ENCODE measurements at places on chromosomes 6 and 20.

GRCh38 chr6:34005901-34006531, 139.9 kb downstream of the GRM4 start:
- DNase-seq, result no peak

GRCh38 chr20:36684747-36685146, 38.8 kb upstream of the SLA2 start:
- DNase-seq, result no peak

DNA sequence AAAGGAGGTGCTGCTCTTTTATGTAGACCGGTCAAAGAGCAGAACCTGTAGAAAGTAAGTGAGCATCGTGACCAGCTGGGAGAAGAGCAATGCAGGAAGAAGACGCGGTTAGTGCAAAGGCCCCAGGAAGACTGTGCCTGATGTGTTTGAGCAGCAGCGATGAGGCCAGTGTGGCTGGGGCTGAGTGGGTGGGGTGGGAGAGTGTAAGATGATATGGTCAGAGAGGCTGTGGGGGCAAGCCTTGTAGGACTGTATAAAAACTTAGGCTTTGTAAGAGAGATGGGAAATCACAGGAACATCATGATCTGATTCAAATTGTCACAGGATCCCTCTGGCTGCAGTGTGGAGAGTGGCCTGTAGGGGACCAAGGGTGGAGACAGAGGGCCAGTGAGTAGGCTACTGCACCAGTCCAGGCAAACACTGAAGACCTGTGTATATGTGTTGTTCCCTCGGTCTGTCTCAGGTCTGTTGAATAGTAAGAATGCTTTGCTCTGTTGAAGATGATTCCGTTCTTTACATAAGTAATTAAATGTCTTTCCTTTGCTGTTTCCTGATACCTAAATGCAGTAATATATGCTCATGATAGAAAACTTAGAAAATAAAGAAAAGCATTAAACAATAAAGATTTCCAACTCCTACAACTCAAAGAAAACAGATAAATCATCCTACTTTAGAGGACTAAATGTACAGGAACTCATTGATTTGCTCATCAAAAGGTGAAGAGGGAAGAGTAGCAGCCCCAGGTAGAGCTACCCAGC, 23.6 kb upstream of the WFDC2 start:
- peak; percentile 65 for DNase-seq

DNA sequence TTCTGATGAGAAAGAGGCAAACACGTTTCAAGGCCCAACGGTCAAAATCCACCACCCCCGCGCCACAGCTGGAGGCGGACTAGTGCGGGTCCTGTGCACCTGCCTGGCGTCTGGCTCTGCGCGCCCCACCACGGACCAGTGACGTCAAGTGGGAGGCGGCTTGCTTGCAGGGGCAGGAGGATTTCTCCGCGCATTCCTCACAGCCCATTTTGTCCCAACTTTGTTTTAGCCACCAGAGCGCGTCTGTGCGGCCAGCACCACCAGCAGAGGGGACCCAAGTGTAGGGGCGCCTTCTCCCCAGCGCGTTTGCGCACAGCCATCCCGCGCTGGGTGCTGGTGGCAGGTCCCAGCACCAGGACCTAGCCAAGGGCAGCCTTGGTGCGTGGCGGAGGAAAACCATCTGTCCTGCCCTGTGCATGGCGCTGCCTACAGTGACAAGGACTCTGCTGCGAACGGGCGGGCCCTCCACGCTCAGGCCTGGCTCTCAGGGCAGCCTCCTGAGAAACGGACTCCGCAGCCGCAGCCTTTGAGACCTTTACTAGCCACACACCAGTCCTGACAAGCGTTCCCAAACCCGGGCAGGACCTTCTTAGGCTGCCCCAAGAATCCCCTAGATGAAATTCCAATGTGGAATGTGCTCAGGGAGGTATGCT, 194.8 kb upstream of the EXOC2 start:
- DNase-seq, result no peak

- DNase-seq, result no peak
Observed at GRCh38 chr6:157169656-157170055, 153.7 kb downstream of the TMEM242 start.

DNA sequence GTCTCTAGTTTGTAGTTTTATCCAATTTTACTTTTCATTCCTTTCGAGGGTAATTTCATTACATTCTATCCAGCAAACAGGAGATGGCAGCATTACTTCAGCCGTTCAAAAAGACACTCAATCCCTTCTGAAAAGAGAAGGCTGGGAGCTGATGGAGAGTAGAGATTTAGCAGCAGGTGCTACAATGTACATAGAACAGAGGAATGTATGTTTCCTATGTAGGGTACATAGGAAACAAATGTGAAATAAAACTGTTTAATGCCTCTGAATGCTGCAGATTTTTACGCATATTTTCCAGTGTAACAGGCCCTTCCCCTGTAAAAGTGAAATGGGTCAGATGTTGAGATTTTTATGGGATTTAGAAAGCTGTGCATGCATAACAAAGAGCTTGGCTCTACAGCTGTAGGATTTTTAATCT, 16.0 kb downstream of the RPS12 start:
- DNase-seq, result no peak

- DNase-seq, result no peak
Observed at GRCh38 chr20:2851086-2851485, 10.5 kb downstream of the VPS16 start.

- no peak for DNase-seq
Observed at GRCh38 chr20:44182863-44183262, 4.1 kb downstream of the JPH2 start.

DNA sequence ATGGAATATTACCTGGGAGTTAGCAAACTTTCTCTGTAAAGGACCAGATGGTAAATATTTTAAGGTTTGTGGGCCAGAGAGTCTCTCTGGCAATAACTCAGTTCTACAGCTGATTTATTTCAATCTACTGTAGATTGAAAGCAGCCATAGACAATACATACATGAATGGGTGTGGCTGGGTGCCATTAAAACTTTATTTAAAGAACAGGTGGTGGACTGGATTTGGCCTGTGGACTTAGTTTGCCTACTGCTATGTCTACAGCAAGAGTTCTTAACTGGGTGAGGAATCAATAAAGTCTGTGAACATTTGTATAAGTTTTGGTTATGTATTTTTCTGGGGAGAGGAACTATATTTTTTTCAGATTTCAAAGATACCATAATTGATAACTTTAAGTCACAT, 55.1 kb downstream of the SLC22A2 start:
- no peak for DNase-seq

GRCh38 chr20:20548527-20549266, 163.7 kb downstream of the RALGAPA2 start:
- no peak for DNase-seq

GRCh38 chr6:3888153-3888957, 39.2 kb downstream of the FAM50B start:
- DNase-seq, result no peak

DNA sequence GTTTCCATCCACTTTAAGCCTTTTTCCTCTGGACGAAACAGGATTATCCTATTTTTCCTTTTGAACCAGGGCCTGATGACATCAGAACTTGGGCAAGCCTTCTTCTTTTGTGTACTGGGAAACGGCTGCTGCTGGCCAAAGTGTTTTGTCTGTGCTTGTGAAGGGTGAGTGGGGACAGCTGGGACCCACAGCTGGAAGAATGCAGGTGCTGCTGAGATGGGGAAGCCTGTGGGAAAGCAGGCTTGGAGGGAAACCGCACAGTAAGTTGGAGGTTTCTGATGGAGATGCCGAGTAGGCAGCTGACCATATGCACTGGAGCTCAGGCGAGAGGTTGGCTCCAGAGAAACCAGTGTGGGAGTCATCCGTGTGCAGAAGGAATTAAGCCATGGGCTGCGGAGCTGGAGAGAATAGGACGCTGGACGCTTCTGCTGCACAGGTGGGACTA, 8.5 kb upstream of the PSMG4 start:
- DNase-seq, result no peak

GRCh38 chr20:50534567-50534966, 24.4 kb downstream of the PTPN1 start:
- DNase-seq, result no peak

- no peak for DNase-seq
Observed at GRCh38 chr6:160030103-160030502, 61.2 kb downstream of the IGF2R start.

DNA sequence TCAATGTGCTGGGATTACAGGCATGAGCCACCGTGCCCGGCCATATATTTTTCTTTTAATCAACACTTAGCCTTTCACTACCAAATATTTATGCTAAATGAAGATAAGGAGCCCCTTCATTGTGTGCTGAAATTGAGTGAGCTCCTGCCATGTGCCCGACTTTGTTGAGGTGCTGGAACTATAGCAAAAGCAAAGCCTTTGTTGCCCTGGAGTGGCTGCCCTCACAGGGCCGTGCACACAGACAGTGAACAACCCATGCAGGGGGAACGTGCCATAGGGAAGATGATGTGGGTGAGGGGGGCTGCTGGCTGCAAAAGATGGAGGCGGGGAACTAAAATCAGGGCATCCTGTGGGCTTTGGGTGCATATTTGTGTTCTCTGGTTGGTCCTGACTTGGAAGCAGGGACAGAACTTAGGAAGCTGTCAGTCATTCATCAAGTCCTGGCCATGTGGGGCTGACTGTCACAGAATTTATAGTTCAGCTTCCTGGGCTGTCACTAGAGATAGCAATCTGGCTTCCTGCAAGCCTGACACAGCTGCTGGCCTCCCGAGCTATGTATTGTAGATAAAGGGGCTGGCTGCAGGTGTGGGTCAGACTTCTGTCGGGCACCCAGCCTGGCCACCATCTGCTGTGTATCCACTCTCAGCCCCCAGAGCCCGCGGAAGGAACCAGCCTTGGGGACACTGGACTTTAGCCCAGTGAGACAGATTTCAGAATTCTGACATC, 56.8 kb upstream of the MPC1 start:
- no peak for DNase-seq

- no peak for DNase-seq
Observed at GRCh38 chr6:49541936-49542335, 8.5 kb upstream of the C6orf141 start.

DNA sequence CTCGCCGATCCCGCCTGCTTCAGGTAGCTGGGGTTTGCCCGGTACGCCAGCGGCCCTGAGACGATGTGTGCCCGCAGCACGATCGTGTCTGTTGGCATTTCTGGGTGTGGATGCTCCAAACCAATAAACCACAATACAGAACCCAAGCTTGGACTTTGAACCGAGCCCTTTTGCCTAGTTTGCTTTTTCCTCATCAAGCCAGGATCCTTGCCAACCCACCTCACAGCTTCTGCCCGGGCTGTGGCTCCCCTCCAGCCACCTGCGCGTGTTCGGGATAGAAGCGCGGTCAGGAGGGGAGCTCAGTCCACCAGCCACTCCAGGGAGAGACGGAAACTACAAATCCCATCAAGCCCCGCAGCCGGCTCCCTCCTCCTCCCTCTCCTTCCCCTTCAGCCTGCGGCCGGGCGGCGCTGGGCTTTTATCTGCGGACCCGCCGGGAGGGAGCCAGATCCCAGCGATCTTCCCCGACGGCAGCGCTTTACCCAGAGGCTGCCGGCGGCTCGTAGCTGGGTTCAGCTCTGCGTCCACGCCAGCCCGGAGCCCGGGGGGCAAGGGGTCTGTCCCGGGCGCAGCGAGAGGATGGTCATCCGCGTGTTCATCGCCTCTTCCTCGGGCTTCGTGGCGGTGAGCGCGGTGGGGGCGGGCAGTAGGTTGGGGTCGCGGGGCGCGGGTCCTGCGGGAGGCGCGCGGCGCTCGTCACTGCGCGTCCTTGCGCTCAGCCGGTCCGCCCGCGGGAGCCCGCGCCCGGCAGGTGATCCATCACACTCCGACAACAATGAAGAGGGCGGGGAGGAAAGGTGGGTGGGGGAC, at the start of gene SH3BGRL2:
SH3BGRL2 (plus strand) TSS at position 447 of the 810 bp plus-strand sequence; CDS start at position 580, 133 bp downstream.
- peak; percentile 28 for DNase-seq

- no peak for DNase-seq
Observed at GRCh38 chr20:54168961-54169862, 4.6 kb downstream of the CYP24A1 start.

DNA sequence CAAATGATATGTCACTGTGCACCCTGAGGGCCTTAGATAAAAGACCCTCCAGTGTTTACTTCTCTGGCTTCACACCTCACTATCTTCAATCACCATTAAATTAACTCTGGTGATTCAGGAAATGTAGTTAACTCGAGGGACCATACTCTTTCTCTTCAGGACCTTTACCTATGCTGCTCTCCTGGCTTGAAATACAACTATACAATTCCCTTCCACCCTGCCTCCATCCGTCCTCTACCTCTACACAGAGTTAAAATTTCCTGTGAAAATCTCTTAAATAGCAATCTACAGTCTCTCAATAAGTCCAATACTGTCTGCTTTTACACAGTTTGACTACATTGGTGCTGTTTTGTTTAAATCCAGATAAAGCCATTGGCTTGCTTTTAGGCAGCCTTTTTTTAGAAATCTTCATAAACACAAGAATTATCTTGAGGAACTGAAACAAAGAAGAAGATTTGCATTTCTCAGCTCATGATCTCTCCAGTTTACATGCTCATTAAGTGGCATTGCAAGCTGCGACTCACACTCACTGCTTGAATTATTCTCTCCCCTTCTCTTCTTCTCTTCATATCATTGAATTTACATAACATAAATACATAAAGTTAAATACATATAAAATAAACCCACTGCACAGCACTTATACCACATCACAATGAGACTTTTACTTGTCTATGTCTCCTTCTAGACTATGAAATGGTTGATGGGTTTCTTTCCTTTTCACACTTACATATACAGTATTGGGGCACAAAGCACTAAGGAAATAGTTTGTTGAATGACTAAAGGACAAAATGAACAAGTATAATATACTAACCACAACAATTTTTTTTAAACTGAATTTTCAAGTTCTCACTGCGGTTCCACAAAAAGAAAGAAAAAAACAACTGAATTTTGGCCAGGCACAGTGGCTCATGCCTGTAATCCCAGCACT, 239.0 kb upstream of the KCNQ5 start:
- DNase-seq, result no peak

DNA sequence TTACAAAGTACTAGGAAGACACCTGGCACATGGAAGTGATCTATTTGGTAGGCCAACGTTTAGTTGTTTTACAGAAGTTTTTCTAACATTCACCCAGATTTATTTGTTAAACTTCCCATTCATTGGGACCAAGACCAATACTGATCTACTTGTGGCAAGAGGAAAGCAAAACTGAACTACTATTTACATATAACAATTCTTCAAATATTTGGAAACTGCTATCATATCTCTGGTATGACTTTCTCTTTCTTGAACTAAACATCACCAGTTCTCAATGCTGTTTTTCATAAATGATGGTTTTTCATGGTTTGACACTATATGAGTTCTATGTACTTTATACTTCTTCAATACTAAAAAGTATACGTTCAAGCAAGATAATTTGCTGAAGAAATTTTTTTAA, 189.2 kb downstream of the ASCC3 start:
- no peak for DNase-seq

GRCh38 chr6:39610221-39610620, 115.0 kb downstream of the KIF6 start:
- DNase-seq, result no peak

DNA sequence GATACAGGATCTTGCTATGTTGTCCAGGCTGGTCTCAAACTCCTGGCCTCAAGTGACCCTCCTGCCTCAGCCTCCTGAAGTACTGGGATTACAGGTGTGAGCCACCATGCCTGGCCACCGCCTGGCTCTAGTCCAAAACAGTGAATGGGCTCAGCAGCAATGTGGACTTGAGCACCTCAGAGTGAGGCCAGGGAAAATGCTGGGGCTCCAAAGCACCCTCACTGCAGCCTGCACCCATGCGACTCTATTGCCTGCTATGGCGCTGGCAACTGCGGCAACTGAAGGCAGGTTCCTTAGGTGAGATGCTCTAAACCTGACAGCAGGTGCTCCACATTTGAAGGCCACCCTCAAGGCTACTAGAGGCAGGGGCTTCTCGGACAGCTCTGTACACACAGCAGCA, 26.5 kb downstream of the MAP1LC3A start:
- DNase-seq, result no peak

GRCh38 chr6:130993292-130993765, 69.7 kb downstream of the EPB41L2 start:
- DNase-seq, result no peak
